ENCODE measurements at places on chromosomes 12 and 14.

GRCh38 chr12:124248941-124249825, 45.7 kb upstream of the RFLNA start:
- DNase-seq: no peak

DNA sequence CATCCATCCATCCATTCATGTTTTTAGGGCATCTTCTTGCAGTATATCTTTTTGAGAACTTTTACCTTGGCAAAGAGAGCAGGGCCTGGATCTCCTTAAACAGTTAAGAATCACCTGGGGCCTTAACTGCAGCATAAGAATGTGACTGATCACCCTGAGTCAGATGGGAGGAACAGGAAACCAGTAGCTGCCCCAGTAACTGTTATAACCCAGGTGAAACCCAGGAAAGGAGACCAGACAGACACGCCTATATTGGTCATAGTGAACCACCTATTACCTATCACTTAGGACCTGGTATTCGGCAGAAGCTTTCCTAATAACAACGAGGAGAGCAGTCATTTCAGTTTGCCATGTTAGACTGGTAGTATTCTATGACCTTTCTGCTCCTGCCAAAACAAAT, 43.4 kb upstream of the NR2C1 start:
- no peak for DNase-seq

DNA sequence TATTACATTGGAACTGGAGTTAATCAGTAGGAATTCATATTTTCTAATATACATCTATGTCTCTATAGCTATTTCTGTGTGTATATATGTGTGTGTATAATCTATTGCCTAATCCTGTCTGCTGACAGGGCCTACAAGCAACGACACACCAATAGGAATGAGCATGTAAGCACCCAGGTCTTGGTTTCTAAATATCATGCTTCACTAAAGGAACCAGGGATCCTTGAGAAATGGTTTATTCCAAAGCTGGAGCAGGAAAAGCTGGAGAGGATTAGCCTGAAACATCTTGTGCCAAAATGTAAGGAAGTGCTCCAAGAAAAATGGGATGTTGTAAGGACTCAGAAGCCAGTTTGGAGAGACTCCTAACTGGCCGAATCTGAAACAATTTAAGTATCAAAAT, 29.3 kb upstream of the LGALS3 start:
- DNase-seq: no peak

- no peak for DNase-seq
Measured at GRCh38 chr14:62364161-62364560, 601.9 kb downstream of the SNAPC1 start.

DNA sequence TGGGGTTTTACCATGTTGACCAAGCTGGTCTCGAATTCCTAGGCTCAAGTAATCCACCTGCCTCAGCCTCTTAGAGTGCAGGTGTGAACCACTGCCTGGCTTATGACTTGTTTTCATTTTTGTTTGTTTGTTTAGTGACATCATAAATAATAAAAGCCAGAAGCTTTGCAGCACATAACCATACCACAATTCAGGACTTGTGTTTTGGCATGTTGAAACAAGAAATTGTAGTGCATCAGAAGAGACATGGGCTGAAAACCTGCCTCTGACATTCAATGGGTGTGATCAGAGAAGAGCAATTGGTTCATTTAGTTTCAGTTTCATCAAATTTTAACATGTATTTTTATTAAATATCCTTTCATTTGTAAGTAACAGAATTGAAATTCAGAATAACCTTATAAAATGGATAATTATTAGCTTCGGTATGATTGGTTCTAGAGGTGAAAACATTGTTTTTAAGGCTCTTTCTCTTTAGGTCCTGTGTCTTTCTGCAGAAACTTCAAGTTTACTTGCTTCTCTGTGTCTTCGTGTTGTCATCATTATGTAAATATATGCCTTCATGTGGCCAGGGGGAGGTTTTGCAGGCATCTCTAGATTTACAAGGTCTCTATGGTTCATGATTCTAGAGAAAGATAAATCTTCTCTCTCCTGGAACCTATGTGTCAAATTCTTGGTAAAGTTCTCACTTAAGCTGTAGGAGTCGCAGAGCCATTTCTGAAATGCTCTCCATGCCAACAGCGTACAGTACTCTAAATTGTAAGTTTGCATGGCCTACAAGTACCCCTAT, 312.0 kb downstream of the KCNC2 start:
- DNase-seq: no peak

Data from tibial nerve (tissue), 4 donors.